ENCODE measurements at places on chromosomes 5 and 9.

DNA sequence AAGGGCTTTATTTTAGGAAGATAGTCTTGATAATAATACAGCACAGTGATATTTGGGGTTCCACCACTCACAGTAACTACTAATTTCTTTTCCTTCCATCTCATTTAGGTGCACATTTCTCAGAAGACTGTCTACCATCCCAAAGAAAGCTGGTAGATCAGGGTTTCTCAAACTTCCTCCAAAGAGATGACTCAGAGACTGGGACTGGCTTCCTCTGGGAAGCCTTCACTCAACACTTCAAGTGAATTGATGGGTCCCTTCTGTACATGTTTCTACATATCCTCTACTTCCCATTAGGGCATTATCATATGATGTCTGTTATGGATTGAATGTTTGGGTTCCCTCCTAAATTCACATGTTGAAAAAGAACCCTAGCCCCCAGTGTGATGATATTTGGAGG lies 138.5 kb downstream of the SPOCK1 start:
- DNase-seq: no peak

DNA sequence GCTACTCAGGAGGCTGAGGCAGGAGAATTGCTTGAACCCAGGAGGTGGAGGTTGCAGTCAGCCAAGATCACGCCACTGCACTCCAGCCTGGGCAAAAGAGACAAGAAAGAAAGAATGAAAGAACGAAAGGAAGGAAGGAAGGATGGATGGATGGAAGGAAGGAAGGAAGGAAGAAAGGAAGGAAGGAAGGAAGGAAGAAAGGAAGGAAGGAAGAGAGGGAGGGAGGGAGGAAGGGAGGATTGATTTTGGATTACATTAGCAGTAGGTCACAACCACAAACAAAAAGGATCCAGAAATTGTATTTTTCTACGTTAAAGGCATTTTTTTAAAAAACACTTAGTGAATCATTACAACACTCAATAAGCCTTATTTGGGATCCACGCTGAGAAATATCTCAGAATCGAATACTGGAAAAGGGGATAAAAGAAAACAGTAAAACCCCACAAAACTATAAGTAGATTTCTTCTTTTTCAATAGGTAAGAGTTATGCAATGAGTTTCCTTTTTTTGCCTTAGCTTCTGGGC lies 136.9 kb upstream of the FREM1 start:
- no peak for DNase-seq

DNA sequence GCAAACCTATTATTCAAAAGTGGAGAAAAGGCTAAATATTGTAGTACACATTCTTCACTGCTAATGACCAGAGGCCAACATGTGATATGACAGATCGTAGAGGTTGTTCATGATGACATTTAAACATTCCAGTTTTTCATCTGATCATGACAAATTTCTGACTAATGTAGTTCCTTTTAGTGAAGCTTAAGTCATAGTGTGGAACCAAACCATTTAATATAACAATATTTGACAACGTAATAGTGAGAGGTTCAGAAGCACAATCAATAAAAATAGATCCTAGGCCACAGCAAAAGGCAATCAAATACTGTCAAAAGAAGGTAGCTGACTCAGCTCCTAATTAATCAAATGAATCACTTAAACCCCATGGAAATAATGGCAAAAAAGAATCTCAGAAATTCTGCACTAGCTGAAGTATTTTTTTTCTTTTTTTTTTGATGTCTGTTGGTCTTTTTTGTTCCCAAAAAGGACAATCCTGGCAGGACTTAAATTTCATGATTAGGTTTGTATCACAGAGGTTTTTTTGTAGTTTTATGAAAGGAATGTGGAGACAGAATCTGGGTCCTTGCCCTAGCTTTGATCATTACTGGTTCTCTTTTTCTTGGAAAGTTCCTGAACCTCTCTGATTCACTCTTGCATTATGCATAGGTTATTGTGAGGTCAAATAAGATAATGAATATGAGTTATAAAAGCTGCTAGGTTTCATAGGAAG lies 795.0 kb downstream of the DTWD2 start:
- DNase-seq: no peak

DNA sequence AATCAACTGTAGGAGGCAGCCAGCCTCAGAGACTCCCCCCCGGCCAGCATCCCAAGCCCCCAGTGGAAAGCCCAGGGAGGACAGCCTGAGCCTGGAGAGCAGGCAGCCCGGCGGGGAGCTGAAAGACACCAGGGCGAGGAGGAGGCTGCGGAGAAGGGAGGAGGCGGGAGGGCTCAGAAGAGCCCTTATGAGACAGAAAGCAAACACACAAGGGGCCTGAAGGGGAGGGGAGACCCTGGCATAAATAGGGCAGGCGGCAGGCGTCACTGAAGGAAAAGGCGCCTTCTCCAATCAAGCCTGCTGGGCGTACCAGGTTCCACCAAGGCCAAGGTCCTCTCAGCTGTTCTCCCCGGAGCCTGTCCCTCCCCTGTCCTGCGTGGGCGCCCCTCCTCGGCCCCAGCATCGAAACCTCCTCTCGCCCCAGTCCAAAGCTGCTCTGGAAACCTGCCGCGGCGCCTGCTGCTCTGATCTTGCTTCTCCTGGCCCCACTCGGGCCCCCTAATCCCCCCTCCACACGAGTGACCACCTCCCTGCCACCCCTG lies 1.3 kb downstream of the SLC9A3 start:
- peak; percentile 79 for DNase-seq

GRCh38 chr5:158869092-158869491 lies 230.6 kb downstream of the EBF1 start:
- DNase-seq: no peak

GRCh38 chr5:150434464-150434863 lies 15.1 kb downstream of the RPS14 start:
- DNase-seq: no peak

DNA sequence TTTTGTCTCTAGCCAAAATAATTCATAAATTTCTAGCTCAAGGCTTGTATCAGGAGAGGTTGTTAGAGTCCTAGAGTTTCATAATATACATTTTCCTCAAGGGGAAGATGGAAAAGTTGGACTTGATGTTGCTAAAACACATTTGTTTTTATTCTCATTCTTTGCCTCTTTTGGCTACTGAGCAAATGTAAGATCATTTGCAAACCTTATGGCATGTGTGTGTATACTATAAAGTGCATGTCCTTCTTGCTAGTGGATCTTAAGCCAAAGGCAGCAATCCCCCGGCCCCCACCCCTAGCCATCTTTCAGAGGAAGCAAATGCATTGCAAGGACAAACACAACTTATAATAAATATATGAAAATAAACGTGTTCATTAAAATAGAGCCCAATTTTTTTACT lies 43.0 kb downstream of the ADAMTSL1 start:
- DNase-seq: no peak

DNA sequence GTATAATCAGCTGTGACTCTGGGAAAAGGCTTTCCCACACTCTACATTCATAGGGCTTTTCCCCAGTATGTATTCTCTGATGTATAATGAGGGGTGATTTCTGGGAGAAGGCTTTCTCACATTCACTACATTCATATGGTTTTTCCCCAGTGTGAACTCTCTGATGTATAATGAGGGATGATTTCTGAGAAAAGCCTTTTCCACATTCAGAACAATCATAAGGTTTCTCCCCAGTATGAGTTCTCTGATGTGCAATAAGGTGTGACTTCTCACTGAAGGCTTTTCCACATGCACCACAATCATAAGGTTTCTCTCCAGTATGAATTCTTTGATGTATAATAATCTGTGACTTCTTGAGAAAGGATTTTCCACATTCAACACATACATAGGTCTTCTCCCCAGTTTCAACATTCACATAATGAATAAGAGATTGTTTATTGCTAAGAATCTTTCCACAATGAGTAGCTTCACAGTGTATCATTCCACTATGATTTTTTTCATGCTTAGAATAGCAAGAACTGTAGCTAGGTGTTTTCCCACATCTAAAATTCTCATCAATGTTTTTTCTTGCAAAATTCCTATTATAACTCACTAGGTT lies 26.7 kb upstream of the ZNF300 start:
- no peak for DNase-seq

GRCh38 chr9:122991370-122991830 lies 42.1 kb upstream of the GPR21 start:
- no peak for DNase-seq

DNA sequence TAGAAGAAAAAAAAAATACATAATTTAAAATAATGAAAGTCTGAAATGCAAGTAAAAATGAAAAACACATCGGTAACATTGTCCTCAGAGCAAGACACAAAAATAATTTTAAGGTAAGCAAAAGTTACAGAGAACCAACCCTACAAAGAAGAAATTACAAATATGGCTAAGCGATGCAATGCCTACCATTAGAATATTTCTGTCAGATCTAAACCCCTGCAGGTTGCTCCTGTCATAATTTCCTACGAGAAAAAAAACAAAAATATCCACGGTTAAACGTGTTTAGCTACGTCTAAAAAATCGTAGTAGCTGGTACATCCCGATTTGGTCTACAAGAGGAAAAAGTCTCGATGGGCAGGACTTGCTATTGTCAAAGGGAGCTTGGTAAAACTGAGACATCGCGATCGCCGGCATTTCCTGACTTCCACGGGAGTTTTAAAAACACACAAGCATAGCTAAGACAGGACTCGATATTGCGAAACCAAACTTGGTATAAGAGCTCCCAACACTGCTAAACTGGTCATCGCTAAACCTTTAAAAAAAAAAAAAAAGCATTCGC lies 1.1 kb upstream of the ANXA2R start:
- DNase-seq: peak; percentile 57

GRCh38 chr5:153445875-153446579 lies 44.4 kb upstream of the GRIA1 start:
- DNase-seq: peak; percentile 89

DNA sequence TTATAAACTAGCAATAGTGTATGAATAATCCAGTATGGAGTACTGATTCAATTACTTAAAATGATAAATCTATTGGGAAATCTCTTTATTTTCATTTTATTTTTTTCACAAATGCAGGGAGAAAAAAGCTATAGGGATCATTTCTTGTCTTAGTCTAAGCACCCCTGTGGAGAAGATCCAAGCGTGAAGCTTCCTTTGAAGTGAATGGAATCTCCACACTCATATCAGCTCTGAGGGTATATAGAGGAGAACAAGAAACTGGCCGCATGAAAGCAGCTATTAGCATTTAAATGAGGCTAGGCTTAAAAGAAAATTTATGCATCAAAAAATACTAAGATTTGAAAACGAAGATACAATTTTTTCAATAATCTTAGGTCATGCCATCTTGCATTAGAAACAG lies 12.9 kb upstream of the PAM start:
- DNase-seq: no peak

DNA sequence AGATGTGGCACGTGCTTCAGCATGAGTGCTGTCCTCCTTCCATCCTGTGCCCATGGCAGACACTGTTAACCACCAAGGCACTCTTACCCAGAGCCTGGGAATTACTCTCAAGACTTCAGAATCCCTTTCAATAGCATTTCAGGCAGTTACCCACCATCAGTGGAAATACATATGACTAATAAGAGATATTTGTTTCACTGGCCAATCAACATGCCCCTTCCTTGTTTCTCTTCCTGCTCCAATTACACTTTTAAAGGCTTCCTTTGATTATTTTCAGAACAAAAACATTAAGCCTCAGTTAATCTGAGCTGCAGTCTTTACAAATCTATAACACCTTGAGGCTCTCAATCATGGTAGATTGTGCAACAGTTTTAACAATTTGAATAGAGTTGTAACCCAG lies 70.8 kb downstream of the PRELID2 start:
- DNase-seq: no peak

DNA sequence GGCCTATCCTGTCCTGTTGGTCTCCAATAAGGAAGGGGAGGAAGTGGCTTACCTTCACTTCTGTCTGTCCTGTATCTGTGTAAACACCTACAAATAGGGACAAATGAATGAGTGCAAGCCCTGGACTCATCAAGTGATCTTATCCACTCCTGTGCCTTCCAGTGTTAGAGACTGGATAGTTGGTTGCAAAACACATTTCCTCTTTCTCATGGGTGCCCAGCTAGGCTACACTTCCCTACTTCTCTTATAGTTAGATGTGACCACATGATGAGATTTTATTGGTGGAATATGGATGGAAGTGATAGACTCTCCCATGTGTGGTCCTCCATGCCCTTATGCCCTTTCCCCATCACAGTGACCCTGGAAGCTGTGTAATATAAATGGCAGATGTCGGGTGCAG lies 16.9 kb upstream of the PFDN1 start:
- no peak for DNase-seq

- no peak for DNase-seq
Measured at GRCh38 chr9:75894566-75894965, 4.1 kb downstream of the PCSK5 start.

DNA sequence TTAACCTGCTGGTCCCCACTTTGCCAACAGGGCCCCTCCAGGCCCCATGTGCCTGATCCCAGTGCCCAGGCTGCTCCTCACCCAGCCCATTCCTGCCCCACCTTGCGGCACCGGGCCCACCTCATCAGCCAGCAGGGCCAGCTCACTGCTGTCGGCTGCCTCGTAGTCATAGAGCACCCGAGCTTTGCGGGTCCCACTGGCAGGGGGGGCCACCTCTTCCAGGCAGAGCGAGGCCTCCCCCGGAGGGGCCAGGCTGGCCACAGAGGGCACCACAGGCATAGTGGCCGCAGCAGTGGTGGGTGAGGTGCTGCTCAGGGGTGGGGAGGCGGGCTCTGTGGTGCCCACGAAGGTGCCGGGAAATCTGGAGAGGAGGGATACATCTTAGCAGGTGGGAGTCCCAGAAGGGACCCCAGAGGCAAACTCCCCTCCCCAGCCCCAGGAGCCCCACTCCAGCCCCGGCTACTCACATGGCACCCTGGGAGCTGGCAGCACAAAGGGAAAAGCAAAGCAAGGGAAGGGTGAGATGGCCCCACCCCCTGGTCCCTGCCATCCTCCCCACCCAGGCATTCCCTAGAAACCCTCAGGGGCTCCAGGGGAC lies 19.0 kb downstream of the SH3GLB2 start:
- DNase-seq: no peak

- no peak for DNase-seq
Measured at GRCh38 chr9:108543251-108543778, 312.5 kb downstream of the ACTL7B start.

- DNase-seq: no peak
Measured at GRCh38 chr9:28378231-28378630, 805.0 kb upstream of the C9orf72 start.

DNA sequence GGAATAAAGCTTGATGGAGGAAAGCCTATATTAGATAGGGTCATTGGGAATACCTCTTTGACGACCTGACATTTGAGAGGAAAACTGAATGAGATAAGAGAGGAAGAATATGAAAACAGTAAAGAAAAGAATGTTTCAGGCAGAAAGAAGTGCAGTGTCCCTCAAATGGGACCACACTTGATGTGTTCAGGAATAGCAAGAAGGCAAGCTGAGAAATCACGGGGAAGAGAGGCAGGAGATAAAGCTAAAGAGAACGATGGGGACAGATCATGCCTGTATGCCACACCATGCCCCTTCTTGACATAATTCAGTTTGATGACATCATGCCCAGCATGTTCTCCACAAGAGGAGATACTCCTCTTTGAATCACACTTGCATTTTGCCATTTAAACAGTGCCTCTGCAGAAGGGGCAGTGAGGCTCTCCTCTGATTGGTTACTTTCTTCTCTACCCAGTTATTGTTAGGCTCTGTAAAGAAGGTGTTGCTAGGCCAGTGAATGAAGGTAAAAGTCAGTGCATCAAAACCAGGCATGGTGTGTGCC lies 7.6 kb downstream of the AP3S1 start:
- no peak for DNase-seq

- no peak for DNase-seq
Measured at GRCh38 chr9:86529496-86530275, 175.5 kb upstream of the TUT7 start.

- DNase-seq: no peak
Measured at GRCh38 chr9:104374711-104375110, 129.4 kb upstream of the OR13F1 start.

GRCh38 chr5:1443991-1444360 lies 1.3 kb downstream of the SLC6A3 start:
- no peak for DNase-seq

Data from NCI-H2029 (cell line).